Activated CD8-positive, alpha-beta memory T cell treated with anti-CD3 and anti-CD28 coated beads for 1 hour (primary cell): ENCODE measurements at places on chromosomes 3 and 15.

DNA sequence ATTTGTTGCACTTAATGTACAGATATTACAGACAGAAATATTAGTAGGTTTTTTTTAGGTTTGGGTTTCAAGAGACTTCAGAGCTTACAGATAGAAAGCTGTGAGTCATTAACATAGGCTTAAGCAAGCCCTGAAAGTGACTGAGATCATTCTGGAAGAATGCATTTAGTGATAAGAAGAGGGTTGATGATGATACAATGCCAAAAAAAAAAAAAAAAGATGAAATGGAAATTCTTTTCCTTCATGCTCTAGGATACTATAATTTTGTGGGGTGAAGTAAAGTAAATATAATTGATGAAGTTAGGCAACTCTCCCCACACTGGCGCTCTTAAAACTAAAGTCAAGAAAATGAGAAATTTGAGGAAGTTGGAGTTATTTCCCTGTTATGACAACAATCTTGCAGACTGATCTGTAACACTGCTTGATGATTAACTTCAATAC is 169.4 kb upstream of the ZNF385D start:
- no peak for DNase-seq

GRCh38 chr3:169836078-169836941 is 23.6 kb upstream of the LRRC34 start:
- no peak for DNase-seq

GRCh38 chr3:118990823-118991560 is 43.7 kb downstream of the IGSF11 start:
- DNase-seq: no peak

GRCh38 chr3:50442945-50443579 is 60.4 kb downstream of the CACNA2D2 start:
- DNase-seq: no peak

DNA sequence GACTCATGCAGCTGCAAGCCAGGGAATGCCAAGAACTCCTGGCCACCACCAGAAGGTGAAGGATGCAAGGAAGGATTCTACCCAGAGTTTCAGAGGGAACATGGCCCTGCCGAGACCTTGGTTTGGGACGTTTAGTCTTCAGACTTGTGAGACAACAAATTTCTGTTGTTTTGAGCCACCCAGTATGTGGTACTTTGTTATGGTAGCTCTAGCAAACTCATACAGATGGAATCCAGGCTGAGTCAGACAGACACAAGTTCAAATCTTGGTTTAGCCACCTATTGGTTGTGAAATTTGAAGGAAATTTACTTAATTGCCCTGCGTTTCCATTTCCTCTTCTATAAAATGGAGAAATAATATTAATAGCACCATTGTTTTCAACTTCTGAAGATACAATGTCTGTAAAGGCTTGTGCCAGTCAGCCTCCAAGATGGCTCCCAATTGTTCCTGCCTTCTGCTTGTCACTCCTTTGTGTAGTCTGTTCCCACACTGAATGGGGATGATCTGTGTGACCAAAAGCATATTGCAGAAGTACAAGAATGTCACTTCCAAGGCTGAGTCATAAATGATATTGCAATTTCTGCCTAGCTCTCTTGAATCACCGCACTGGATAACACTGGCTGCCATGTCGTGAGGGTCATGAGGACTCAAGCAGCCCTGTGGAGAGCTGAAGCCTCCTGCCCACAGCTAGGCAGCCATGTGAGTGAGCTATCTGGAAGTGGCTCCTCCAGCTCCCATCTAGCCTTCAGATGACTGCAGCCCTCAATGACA is 223.5 kb upstream of the PROK2 start:
- no peak for DNase-seq

DNA sequence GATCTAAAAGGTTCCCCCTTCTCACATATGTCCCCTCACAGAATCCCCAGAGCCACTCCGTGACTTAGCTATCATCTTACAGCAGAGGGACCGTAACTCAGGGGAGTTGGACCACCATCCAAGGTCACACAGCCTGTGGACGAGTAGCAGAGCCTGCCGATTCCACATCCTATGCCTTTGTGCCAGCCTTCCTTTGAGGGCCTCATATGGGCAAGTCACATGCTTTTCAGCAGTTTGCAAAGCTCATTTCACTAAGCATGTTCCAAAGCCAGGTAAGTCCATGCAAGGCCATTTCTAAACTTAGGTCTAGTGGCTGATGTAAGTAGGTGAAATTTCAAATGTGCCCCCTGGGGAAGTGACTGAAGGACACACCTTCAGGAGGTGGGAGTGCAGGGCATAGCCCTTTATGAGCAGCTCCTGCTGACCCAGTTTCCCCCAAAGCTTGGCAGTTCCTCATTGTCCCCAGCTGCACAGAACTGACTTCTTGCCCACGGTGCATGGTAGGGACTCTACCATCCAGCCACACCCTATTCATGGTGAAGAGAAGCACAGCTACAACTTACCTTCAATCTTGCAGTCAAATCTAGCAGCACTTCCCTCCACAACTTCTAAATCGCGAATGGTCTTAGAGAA is 33.3 kb upstream of the HACD2 start:
- no peak for DNase-seq

- no peak for DNase-seq
Measured at GRCh38 chr3:112377568-112378071, 44.7 kb downstream of the CD200 start.

- DNase-seq: no peak
Measured at GRCh38 chr3:11274566-11275142, 2.5 kb downstream of the ATG7 start.

- no peak for DNase-seq
Measured at GRCh38 chr3:148366743-148367410, 330.8 kb upstream of the AGTR1 start.

DNA sequence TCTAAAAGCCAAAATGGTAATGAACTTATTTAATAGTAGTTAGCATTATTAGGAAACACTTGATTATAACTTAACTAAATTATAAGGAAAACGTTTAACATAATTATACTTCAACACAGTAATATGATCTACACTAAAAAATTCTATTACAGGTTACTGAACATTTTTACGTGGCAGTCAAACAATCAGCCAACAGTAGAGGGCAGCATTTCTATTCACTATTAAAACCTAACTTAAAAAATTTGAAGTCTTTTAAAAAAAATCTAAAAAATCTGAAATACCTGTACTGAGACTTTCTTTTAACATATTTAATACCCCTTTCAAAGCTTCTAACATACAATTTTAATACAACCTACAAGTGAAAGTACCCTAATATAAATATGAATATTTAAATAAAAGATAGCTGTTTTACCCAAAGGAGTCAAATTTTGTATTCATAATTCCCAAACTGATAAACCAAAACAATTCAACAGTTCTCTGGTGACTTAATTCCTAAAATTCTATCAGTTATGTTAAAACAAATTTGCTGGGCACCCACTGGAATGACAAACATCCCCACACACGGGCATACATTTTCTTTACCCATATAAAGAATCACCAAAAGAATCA is 41.5 kb downstream of the DLG1 start:
- DNase-seq: no peak

- DNase-seq: no peak
Measured at GRCh38 chr3:56747150-56747549, 54.6 kb downstream of the ARHGEF3 start.

- no peak for DNase-seq
Measured at GRCh38 chr3:65992106-65992505, 46.6 kb downstream of the MAGI1 start.

GRCh38 chr3:88742106-88742505 is 365.3 kb upstream of the EPHA3 start:
- DNase-seq: no peak

DNA sequence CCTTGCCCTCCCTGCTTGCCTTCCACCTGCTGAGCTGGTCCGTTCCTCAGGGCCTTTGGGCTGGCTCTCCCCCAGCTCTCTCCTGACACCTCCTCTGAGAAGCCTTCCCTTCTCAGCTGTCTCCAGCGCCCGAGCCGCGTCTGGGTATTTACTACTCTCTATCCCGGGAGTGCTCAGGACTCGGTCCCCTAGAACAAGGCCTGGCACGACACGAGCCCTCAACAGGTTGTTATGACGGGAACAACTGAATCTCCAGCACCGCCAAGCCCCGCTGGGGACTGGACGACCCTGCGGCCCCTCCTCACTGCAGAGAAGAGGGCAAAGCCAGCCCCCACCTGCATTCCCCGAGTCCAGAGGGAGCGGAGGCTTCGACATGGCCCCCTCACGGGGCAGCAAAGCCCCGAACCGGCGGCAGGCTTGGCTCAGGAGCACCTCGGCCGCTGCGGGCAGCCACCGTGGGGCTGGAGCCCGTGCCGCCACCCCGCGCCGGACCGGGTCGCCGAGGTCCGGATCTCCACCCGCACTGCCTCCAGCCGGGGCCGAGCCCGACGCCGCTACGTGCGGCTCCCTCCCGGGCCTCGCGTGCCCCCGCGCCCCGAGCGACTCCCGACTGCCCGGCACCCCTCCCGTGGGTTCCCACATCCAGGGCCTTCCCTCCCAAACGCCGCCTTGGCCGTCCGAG is 792 bp downstream of the TPRA1 start:
- no peak for DNase-seq

DNA sequence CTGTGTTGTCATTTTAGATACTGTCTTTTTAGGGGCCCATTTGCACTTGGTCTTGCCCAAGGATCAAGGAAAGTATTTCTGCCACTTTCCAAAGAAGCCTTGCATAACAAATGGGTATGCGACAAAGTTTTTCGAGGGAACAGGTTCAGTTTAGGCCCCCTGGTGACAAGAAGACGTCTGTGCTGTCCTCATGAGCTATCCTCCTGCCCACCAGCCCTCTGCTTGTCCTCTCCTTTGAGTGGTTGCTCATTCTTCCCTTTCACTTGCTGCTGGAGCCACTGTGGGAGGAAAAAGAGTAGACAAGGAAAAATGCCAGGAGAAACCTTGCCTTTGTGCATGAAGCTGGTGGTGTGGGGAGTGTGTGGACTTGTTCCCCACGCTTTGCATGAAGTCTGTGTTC is 171.9 kb downstream of the CACNA2D3 start:
- DNase-seq: no peak

DNA sequence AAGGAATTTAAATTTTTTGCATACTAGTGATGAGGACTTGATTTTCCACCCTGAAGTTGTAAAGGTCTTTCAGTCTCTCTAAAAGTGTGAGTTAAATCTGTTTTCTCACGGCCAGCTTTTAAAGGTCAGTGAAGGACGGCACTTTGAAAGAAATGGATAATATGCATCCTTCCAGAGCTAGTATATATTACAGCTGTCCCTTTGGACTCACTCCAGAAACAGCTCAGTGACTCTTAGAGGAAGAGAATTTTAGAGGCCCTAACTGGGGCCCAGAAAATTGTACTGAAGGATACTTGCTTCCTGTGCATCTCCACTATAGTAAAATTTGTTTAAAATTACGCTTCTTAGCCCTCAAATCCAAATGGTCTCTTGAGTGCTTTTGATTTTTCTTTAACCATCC is 41.6 kb downstream of the PIK3CA start:
- DNase-seq: no peak

GRCh38 chr15:87576486-87577176 is 679.9 kb downstream of the NTRK3 start:
- DNase-seq: no peak

- no peak for DNase-seq
Measured at GRCh38 chr15:28185148-28185895, 86.2 kb upstream of the OCA2 start.

DNA sequence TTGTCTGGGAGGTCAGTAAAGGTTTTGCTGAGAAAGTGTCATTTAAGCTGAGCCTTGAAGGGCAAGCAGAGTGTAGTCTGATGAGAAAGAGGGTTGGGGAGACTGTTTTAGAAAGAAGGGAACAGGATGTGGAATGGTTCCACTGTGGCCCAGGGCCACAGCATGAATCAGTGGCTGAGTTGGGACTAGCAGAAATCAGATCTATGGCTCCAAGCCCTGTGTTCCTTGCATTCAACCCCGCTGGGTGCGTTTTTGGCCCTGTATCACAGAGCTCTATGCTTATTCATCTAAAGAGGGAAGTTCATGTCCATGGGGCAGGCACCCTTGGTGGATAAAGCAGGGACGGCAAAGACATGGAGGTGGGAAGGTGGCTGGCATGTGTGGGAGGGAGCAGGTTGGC is 151.3 kb downstream of the CACNA1D start:
- no peak for DNase-seq

DNA sequence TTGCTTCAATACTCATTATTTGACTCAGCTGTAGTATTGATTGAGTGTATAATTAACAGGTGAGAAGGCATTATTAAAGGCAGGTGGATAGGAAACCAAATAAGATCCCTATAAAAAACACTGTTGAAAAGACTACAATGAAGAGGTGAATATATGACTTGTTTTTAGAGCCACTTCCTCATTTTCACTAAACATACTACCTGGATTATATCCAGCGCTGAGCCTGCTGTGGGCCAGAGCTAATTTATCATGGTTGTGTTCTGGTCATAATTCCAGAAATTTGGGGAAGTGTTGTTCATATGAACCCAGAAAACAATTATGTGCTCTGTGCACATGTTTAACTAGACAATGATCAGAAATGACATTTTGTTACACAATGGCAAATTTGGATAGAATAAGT is 235.3 kb upstream of the MME start:
- no peak for DNase-seq

GRCh38 chr3:6928064-6928463 is 67.1 kb downstream of the GRM7 start:
- DNase-seq: no peak

GRCh38 chr3:69649120-69650065 is 89.9 kb upstream of the MITF start:
- no peak for DNase-seq

DNA sequence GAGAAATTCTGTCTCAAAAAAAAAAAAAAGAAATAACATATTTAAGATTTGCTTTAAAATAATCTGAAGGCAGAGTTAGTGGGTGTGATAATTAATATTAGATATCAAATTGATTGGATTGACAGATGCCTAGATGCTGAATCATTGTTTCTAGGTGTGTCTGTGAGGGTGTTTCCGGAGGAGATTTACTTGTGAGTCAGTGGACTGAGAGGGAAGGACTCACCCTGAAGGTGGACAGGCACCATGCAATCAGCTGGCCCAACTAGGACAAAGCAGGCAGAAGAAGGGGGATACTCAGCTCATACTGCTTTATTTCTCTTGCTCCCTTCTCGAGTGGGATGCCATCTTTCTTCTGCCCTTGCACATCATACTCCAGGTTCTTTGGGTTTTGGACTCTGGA is 16.7 kb upstream of the RPL24 start:
- DNase-seq: no peak

- no peak for DNase-seq
Measured at GRCh38 chr3:24686808-24687207, 192.2 kb upstream of the THRB start.

DNA sequence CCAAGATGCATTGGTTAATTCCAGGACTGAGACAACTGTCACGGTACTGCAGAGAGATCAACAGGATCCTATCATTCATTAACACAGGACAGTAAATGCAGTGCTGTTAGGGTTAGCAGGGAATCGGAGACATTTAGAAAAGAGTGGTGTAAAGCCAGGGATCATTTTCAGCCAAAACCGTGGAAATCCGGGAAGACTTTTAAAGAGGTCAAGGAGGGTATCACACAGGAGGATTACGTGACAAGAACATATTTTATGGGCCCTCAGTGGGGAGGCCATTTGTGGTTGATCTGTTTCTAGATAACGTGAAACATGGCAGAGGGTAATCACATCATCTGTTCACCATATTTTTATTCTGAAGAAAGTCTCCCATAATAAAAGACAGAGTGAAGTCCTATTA is 216.1 kb downstream of the PTPRG start:
- no peak for DNase-seq

GRCh38 chr3:132245552-132246142 is 71.6 kb upstream of the ACP3 start:
- DNase-seq: no peak
